Hindlimb muscle (tissue), 1 donor: ENCODE measurements at places on chromosomes 6 and 20.

DNA sequence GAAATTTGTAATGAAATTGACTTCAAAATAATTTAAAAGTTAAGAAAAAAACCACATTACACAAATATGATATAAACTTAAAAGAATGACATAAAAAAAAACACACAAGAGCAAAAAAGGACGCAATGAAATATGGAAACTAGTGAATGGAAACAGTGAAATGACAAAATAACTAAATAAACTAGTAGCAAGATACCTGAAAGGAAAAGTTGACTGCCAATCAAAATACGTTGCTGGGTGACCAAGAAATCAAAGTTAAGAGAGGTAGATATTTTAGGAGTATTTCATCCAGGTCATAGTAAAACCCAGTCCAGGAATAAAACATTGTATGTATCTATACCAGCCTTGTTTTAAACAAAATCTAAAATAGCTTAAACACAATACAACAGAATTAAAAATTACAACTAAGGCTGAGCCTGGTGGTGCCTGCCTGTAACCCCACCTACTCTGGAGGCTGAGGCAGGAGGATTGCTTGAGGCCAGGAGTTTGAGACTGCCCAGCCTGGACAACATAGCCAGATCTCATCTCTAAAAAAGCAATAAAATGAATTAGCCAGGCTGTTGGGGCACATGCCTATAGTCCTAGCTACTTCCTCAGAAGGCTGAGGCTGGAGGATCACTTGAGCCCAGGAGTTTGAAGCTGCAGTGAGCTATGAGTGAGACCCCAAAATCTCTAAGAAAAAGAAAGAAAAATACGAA is 22.0 kb downstream of the C6orf15 start:
- DNase-seq, result no peak

GRCh38 chr20:59994697-59995122 is 36.5 kb downstream of the CDH26 start:
- DNase-seq, result peak; percentile 36

GRCh38 chr20:38216746-38217595 is 43.6 kb downstream of the KIAA1755 start:
- no peak for DNase-seq

DNA sequence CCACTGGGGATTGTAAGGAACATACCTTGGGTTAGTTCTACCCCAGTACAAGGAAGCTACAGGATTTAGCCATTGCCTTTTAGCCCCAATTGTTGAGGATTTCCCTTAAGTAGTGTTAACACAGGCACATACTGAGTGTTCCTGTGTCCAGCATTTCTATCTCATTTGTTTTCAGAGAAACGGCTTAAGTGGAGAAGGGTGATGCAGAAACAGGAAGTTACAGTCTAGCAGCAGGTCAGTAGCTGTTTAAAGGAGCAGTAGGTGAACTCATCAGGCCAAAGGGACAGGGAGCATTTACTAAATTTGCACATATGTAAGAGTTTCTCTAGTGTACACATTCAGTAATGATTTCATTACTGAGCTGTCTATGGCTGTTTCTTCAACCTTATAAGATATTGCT is 644.2 kb upstream of the GJE1 start:
- no peak for DNase-seq

GRCh38 chr6:99432877-99433276 is 7.8 kb upstream of the PNISR start:
- no peak for DNase-seq

DNA sequence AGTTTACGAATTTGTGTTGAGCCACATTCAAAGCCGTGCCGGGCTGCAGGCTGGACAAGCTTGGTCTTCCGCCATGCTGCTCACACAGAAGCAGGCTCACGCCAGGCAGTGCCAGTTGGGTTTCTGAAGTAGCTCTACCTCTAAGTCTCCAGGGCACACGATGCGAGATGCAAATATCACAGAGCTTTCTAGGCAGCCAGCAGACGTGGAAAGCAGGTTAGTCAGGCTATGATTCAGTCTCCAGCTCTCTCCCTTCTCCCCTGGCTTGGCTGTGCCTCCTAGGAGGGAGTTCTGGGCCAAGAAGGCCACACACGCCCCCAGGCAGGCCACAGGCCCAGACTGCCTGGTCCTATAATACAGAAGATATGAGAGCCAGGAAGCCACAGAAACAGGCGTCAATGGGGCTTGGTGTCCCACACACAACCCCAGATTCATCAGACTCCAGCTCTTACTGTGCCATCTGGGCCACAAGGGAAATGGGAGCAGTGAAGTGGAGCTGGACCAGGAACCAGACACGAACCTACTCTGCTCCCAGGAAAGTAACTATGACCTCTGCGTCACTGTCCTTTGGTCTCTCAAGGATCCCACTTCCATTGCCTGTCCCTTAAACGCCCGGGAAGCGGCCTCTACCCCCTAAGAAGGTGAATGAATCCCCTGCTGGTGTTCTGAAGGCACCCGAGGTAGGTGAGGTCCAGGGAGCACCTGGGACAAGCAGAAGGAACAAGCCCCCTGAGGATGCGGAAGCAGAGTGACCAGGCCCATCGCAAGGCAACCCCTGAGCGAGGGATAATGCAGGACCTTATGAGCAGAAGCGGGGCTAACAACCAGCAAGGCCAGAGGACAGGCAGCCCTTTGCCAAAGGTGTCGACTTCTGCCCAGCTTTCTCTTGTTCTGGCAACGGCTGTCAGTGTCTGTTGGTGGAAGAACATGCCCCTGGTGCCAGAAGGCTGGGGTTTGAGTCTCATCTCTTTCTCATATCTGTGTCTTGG is 61.2 kb downstream of the GFOD1 start:
- no peak for DNase-seq

- no peak for DNase-seq
These were observed 74.0 kb downstream of the SYNE1 start for GRCh38 chr6:152563177-152563576.

GRCh38 chr6:89133981-89134380 is 11.9 kb upstream of the PM20D2 start:
- no peak for DNase-seq

- DNase-seq, result no peak
These were observed 90.6 kb upstream of the SYNDIG1 start for GRCh38 chr20:24378661-24379483.

DNA sequence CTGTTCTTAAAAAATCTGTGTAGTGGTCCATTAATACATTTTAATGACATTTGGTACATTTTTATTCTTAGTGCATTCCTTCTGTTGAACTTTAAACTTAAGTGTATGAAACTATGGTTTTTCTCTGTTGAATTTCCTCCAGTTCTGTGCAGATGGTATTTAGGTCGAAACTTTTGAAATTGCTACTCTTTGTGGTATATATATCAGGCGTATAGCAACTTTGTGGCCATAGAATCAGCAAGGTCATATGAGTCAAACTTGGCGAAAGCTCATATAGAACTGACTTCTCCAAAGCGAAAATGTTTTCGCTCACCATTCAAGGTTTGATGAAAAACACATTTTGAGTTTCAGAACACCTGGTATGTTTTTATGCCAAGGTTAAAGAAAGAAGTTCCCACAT is 93.7 kb downstream of the MAP3K4 start:
- DNase-seq, result no peak

- DNase-seq, result peak; percentile 95
These were observed 99.0 kb downstream of the GMPR start for GRCh38 chr6:16337295-16337975.

DNA sequence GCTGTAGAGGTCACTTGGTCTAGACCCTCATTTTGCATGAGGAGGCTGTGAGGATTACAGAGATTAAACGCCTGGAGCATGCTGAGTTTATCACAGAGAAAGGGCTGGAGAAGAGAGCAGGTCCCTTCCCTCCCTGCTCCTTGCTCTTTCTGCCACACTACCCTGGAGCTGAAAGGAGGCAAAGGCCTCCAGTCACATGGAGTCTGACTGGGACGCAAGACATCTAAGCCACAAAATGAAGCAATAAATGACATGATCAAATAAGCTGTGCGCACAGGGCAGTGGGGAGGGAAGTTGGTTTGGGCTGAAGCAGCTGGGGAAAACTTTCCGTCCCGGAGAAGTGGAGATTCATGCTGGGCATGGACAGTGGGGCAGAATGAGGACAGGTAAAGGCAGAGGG is 33.3 kb downstream of the ATXN1 start:
- DNase-seq, result no peak

GRCh38 chr20:20503777-20504530 is 136.1 kb downstream of the INSM1 start:
- no peak for DNase-seq

DNA sequence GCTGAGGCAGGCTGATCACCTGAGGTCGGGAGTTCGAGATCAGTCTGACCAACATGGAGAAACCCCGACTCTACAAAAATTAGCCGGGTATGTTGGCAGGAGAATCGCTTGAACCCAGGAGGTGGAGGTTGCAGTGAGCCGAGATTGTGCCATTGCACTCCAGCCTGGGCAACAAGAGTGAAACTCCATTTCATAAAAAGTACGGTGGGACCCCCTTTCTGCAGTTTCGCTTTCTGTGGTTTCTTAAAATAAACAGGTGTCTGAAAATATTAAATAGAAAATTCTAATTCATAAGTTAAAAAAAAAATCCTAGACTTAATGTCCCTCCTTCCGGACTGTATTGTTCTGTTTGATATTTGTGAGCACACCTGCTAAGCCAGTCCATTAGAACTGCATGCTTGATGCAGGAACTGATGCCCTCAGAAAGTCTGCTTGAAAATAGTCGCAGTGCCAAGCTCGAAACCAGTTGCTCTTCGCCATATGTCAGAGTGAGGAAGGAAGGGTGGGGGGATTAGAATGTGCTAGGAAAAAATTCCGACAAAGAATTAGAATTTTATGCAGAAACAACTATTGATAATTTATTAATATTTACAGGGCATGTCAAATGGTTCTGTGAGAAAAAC is 85.9 kb downstream of the JARID2 start:
- DNase-seq, result no peak
